Endothelial cell of umbilical vein (primary cell): ENCODE measurements at places on chromosomes 7 and 10. TPM values are rescaled to one million over a fixed set of nuclear protein-coding genes. Genes with fewer than 3 reads are reported as not detected.

Gene HMX3
- not detected in 2 replicates for polyA plus RNA-seq

Gene CPVL
- polyA plus RNA-seq, result 0.14 TPM in 1 of 2 replicates, not detected in the other

Gene ELFN1
- polyA plus RNA-seq, result 0.37 and 0.46 TPM in 2 replicates

Gene HOXA2
- polyA plus RNA-seq, result 1.6 and 1.9 TPM in 2 replicates

Gene DLX5
- not detected in 2 replicates for polyA plus RNA-seq

Gene PRR15
- polyA plus RNA-seq, result 5.0 and 6.3 TPM in 2 replicates

Gene MYOZ1
- polyA plus RNA-seq, result not detected in 2 replicates

Gene GNAT3
- polyA plus RNA-seq, result not detected in 2 replicates

Gene RADIL
- polyA plus RNA-seq, result 1.2 and 1.8 TPM in 2 replicates

Gene DCLRE1A
- 2.9 and 3.6 TPM in 2 replicates for polyA plus RNA-seq

Gene RBM20
- 0.02 and 0.04 TPM in 2 replicates for polyA plus RNA-seq
